T follicular helper cell (primary cell): ENCODE measurements at places on chromosomes 2 and 18.

GRCh38 chr2:120477198-120477597 lies 131.3 kb downstream of the INHBB start:
- DNase-seq: no peak

GRCh38 chr2:98799375-98800329 lies 68.7 kb upstream of the MGAT4A start:
- no peak for DNase-seq

GRCh38 chr2:144942516-144943256 lies 422.8 kb upstream of the ZEB2 start:
- no peak for DNase-seq

GRCh38 chr2:9753665-9754531 lies 89.4 kb upstream of the TAF1B start:
- no peak for DNase-seq

DNA sequence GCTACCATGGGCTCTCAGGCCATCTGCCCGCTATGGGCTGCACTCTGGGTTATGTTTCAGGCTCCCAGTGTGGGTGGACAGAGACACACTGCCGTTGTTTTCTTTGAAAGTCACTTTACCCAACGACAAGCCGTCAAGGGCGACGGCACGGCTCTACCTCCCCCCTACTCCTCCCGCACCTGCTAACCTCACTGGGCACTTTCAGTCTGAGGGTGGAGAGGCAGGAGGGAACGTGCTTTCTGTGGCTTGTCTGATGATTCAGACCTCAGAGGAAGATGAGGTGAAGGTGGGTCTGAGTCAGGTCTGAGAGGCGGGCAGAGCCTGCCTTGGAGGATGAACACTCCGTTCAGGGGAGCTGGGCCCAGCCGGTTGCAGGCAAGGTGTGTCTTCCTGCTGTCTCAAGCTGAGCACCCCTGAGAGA lies 147.6 kb upstream of the HDAC4 start:
- DNase-seq: no peak

DNA sequence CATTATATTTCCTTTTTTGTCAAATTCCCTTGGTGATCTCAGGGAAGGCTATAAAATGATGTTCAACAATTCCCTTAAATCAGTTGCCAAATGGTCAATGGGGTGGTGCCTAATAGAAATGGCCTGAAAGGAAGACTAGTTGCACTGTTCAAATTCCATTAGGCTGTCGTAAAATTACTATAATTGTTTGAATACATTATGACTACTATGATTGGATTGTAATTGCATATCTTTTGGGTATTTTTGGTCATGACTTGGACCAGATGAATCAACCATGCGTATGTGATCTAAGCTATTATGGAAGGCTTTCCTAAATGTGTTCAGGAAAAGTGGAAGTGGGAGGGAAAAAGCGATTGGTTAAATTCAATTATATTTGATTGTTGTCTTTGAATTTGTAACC lies 41.3 kb upstream of the KCNE4 start:
- no peak for DNase-seq

DNA sequence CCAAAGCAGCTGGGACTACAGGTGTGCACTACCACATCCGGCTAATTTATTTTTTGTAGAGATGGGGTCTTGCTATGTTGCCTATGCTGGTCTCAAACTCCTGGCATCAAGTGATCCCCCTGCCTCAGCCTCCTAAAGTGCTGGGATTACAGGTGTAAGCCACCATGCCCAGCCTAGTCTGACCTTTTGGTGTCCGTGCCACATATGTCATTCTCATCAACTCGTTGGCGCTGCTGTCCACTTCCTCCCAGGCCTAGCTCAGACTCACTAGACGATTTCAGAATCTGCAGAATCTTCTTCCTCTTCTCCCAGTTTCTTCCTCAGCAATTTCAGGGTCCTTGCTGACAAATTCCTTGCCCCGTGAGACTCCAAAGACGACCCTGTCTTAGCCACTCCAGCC lies 39.8 kb upstream of the DNMT3A start:
- DNase-seq: no peak

GRCh38 chr2:96342085-96342484 lies 6.5 kb downstream of the NCAPH start:
- DNase-seq: no peak

DNA sequence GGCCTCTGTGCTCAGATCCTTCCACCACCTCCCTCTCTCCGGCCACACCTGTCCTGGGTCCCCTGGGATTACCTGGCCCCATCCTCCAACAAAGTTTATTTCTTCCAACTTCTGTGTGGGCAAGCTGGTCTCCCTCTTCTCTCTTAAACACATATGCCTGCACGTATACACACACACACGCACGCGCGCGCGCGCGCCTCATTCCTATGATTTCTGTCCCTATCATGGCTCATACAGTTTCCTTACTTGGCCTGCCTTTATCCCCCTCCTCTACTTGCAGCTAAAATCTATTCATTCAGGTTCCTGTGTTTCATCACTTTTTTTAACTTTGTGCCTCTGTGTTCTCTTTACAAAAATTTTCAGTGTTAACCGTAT lies 96.4 kb downstream of the LOXHD1 start:
- no peak for DNase-seq

- no peak for DNase-seq
Observed at GRCh38 chr18:24319757-24320156, 77.9 kb downstream of the OSBPL1A start.

DNA sequence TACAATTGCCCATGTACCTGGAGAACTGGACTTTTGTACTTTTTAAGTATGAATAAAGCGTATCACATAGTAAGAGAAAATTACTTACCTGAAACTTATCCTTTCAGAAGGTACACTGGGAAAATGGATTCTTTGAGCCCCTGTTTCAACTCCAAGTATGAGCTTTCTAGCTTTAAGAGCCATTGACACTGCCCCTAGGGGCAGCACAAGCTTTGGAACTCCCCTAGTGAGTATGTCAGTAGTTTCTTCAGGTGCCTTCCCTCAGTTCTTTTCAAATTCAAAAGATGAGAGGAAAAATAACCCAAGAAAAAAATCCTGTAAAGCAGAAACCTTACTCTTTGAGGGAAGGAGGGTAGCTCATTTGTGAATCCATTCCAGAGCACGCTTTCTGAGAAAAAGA lies 124.1 kb downstream of the MEMO1 start:
- DNase-seq: no peak
